CD4-positive, alpha-beta T cell treated with Interleukin-4 for 4 hours (primary cell): ENCODE measurements at places on chromosomes 16 and 17.

DNA sequence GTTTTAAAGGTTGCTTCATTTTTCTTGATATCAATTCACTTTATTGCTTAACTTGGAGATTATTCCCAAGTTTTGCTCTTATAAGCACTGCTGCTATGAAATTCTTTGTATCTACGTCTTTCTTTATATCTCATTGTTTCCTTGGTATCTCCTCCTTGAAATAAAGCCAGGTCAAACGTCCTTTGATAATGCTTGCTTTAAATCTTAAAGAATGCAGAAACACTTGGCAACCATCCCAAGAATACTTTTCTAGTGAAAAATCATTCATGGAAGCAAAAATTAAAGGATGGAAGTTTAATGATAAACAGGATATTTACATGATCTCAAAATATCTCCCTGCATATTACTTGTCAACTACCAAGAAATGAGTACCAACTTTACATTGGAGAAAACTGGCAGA is 175.2 kb downstream of the CPPED1 start:
- DNase-seq: no peak

DNA sequence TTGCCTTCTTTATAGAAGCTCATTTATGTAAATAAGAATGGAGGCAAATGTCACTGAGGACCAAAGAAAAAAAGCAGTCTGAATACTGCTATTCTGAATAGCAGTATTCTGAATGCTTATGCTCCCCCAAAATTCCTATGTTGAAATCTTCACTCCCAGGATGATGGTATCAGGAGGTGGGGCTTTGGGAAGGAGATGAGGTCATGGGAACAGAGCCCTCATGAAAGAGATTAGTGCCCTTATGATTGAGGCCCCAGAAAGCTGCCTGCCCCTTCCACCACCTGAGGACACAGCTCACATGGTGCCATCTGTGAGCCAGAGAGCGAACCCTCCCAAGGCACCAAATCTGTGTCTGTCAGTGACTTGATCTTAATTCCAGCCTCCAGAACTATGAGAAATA is 28.8 kb downstream of the HEATR6 start:
- DNase-seq: no peak

GRCh38 chr16:3144321-3144983 is 9.6 kb downstream of the ZNF213 start:
- DNase-seq: no peak

- DNase-seq: no peak
These were observed 12.3 kb downstream of the CD7 start for GRCh38 chr17:82304826-82305726.

DNA sequence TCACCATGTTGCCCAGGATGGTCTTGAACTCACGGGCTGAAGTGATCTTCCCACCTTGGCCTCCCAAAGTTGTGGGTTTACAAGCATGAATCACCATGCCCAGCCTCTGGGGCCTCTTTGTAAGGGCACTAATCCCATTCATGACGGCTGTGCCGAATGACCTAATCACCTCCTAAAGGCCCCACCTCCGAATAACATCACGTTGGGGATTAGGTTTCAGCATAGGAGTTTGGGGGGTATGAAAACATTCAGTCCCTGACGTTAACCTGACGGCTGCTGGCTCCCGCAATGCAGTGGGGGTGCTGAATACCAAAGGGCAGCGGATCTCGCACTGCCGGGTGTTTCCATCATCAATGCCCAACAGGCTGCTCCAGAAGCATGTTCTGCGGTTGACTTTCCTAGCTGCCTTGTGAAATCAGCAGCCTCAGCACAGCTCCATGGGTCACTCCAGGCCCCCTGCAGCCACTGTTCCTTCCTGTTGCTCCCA is 120.8 kb upstream of the SEC14L1 start:
- DNase-seq: no peak

- DNase-seq: no peak
These were observed 244.0 kb downstream of the TMEM114 start for GRCh38 chr16:8346294-8346693.

DNA sequence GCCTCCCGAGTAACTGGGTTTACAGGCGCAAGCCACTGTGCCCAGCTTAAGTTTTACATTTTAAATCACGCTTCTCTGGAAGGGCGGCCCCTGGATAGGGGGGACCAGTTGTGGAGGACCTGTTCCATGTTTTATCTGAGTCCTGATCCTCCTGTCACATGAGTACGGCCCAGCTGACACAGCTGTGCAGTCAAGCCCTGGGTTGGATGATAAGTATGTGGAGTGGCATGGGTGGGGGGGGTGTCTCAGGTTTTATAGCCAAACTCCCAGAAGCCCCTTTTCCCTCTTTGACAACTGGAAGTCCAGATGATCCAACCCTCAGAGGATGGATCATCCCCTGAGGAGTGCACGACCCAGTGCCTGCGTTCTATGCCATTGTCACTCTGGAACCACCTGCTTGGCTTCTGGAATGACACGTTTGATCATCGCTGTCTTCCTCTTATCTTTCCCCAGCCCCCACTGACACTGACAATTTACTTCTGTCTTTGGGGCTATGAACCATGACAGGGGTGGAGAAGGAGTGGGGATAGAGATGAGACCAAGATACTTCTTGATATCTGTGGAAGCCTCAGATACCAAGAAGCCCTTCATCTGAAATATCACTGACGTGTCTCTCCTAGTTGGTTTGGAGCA is 191.2 kb downstream of the MSI2 start:
- no peak for DNase-seq

DNA sequence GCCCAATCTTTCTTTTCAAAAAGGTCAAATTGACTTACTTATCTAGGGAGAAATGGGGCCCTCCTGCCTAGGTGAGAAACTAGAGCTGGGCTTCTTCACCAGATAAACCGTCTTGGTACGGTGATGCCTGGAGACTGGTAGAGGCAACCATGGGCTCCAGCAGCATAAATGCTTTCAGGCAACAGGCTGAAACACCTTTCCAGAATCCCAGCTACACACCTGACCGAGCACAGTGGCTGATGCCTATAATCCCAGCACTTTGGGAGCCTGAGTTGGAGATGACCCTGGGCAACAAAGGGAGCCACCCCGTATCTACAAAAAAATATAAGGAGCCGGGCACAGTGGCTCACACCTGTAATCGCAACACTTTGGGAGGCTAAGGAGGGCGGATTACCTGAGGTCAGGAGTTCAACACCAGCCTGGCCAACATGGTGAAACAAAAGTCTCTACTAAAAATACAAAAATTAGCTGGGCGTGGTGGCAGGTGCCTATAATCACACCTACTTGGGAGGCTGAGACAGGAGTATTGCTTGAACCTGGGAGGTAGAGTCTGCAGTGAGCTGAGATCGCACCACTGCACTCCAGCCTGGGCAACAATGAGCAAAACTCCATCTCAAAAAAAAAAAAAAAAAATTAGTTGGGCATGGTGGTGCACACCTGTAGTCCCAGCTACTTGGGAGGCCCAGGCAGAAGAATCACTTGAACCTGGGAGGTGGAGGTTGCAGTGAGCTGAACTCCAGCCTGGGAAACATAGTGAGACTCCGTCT is 8.0 kb downstream of the TRAF4 start:
- DNase-seq: no peak

DNA sequence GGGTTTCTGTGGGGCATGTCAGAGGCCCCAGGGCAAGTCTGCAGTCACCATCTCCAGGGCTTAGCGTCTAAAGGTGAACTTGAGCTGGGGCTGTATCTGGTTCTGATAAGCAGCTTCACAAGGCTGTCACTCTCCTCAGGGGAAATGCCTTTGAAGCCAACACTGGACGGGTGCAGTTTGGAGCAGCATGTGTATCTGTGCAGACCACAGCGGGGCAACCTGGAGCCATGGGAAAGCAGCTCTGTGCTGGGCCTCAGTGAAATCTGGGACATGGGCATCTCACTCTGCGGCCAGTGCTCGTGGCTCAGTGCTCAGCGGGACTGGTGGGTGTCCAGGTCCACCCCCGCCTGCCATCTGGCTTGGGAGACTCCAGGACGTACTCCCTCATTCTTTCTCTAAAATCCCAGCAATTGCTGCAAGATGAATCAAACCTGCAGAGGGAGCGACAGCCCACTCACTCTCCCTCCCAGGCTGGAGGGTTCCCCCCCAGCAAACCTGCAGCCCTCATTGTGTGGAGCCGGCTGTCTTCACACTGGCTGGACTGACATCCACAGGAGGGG is 63.5 kb downstream of the PRMT7 start:
- no peak for DNase-seq

GRCh38 chr16:89805136-89805905 is 11.1 kb downstream of the FANCA start:
- no peak for DNase-seq

DNA sequence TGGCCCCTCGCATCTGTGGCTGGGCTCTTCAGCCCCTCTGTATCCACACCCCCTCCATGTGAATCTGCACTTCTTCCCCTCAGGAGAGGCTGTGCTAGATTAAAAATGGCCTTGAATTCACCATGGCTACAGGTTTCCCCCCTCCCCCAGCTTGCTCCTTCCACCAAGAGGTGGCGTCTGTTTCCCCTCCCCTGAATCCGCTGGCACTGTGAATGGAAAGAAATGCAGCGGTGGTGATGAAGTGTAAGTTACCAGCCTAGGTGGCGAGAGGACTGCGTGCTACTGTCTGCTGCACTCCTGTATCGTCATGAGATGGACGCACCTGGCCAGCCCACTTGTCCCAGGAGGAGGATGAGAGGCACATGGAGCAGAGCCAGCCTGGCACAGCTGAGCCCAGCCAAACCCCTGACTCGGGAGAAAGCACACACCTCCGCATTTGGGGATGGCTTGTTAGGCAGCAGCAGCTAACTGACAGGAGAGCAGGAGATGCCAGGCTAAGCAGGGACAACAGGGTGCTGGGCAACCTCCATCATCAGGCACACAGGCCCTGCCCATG is 26.2 kb downstream of the TNFRSF13B start:
- DNase-seq: no peak

DNA sequence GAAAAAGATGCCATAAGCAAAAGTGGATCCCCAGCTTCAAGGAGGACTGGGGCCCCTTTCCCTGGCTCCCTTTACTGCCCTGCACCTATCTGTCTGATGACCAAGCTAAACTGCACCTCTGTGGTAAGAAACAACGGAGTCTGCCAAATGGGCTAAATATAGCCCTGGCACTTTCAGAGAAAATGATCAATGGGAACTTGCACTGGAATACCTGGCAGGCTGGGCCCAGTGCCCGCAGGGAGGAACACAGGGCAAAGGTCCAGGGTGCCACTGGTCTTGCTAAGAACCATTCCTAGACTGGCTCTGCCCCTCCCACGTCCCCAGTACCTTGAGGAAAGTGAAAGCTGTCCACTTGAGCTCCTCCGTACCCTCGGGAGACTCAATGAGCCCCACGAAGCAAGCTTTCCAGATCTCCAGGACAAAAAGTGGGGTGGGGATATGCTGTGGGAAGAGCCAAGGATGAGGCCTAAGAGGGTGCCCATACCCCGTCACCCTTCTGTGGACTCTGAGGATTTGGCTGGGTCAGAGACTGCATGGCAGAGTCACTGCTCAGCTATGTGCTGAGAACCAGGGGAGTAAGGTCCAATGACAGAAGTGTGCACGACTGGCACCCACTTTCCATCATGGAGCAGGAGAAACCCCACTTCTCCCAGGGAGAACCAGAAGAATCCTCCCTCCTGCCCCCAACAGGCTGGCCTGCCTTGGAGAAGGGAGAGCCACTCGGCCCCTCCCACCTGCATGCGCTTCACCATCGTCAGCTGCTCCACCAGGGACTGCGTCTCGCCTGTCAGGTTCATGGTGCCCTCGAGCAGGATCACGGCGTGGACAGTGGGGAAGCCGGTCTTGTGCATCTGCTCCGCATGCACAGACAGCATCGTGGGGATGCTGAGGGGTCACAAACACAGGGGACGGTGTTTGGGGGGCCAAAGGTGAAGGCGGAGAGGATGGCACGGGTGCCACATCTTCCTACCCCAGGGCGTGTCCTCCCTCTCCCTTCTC is 17.4 kb downstream of the CSF3 start:
- DNase-seq: no peak

GRCh38 chr17:68847711-68848110 is 107.5 kb downstream of the ABCA8 start:
- DNase-seq: no peak

- DNase-seq: peak; percentile 40
These were observed 39.6 kb upstream of the MEOX1 start for GRCh38 chr17:43701318-43701743.

- DNase-seq: peak; percentile 53
These were observed 51.2 kb downstream of the RMI2 start for GRCh38 chr16:11396241-11397048.

DNA sequence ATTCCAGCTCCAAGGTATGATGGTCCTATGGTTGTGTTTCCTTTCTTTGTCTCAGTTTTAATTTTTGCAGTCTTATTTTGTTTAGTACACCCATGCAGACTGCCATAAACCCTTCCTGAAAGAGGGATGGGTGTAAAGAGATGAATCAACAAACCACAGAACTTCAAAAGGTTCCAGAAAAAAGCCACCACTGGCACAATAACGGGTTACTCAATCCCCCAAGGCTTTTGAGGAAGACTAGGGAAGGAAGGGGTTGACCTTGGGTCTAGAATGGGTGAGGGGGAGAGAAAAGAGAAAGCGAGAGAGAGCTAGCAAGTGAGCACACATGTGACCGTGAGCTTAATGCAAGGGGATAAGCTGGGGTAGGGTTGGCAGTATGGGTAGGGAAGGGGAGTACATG is 168.1 kb downstream of the XYLT1 start:
- DNase-seq: no peak

DNA sequence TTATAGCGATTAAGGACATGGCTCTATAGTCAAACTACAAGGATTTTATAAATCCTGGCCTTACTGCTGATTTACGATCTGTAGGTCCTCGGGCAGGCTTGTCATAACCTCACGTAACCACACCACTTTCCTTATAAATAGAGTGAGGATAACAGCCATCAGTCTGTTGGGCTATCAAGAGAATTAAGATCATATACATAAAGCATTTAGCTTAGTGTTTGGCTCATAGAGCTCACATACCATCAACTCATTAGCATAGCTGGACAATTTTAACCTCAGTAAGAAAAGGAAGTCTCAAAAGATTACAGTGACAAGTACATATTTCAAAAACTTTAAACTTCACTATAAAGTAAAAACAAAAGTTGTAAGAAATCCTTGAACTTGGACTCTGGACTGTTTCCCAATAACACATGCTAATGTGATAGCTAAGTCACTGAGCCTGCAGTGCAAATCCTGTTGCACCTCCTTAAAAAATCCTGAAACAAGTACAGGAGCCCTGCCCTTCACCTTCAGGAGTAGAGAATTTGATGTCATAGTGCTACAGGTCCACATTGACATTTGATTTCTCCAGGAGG is 20.8 kb upstream of the CLEC3A start:
- DNase-seq: no peak

- DNase-seq: no peak
These were observed 29.8 kb downstream of the ZNRF1 start for GRCh38 chr16:75028544-75029135.

DNA sequence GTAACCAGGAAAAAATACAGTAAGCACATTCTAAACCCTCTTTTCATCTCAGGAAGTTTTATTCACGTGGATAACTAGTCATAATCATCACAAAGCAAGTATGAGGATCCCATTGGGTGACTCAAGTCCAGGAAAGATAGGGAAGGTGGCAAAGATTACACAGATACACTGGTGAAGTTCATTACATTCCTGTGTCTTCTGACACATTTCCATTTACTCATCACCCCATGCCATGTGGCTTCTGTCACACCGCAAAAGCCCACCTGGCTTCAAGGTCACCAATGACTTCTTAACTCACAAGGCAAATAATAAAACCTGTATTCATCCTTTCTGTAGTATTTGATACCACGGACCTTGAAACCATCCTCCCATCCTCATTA is 17.0 kb downstream of the HS3ST3A1 start:
- DNase-seq: no peak
